ENCODE measurements at places on chromosomes 4 and X.

DNA sequence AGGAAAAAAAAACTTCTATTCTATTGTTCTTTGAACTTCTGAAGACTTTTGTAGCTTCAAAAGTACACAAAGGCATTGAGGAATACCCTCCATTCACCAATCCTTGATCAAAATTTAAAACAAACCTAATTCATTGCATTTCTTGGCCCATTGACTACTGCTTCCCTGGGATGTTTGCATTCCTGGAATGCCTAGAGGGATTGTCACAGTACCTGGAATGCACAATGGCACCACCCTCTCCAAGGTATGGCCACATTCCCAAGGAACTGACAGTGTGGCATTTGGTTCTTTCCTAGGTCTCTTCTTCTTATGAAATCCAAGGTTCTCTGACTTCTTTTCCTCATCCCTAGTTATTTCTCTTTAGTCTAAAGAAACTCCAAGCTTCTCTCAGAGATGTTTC is 600.7 kb downstream of the CCSER1 start:
- DNase-seq = no peak

- no peak for DNase-seq
Observed at GRCh38 chrX:714131-714530, 83.5 kb downstream of the SHOX start.

DNA sequence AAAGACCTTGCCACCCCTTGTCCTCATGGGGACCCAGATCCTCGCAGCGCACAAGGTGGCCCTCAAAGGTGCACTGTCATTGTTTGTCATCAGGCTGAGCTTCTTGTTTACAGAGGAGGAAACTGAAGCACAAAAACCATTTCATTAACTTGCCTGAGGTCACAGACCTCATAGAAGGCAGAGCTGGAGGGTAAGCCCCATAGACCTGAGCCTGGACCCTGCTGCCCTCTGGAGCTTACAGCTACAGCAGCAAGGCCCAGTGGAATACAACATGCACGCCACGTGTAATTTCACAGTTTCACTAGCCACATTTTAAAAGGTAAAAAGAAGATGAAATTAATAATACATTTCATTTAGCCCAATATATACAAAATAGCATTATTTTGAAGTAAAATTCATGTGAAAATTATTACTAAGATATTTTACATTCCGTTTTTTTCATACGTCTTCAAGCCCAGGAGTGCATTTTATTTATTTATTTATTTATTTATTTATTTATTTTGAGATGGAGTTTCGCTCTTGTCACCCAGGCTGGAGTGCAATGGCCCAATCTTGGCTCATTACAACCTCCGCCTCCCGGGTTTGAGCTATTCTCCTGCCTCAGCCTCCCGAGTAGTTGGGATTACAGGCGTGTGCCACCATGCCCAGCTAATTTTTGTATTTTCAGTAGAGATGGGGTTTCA is 8.8 kb downstream of the JAKMIP1 start:
- DNase-seq = no peak

GRCh38 chrX:11611965-11612364 is 53.8 kb downstream of the ARHGAP6 start:
- DNase-seq = no peak

DNA sequence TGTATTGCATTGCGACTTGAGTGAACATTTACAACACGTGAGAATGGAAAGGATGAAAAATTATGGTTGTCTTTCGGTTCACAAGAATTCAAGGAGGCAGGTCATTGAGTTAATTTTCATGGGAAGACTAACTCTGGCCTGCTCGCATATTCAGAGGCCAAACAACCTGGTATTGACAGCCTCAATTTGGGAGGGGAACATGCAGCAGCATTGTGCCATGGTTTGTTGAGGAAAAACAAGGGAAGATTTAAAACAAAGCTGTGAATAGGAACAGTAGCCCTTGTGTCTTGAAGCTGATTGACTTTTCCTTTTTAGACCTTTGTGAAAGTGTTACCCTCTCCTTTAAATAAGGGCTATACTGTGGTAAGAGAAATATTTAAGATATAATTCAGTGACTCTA is 31.9 kb downstream of the FAT4 start:
- no peak for DNase-seq

DNA sequence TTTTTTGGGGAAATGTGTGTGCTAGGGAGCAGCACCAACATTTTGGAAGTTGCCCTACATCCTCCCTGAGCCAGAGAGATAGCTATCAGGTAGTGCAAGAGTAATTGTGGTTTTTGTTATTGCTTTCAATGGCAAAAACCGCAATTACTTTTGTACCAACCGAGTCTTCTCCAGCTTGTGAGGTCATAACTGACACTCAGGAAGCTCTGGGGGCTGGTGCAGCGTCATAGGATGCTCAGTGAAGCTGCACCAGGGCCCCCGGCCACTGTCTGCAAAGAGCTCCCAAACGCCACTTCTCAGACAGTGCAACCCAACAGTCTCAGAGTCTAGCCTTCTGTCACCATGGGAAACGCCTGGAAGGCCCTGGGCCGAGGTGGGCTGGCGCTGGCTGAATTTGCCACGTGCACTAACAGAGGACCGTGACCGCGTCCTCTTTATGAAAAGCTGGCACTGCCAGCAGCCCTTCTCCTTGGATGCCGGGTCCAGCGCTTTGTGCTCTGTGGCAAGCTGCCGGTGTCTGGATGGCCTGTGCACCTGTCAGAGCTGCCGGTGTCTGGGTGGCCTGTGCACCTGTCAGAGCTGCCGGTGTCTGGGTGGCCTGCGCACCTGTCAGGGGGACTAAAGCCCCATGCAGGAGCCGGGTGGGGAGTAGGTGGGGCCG is 19.4 kb downstream of the SH3TC1 start:
- DNase-seq = no peak

DNA sequence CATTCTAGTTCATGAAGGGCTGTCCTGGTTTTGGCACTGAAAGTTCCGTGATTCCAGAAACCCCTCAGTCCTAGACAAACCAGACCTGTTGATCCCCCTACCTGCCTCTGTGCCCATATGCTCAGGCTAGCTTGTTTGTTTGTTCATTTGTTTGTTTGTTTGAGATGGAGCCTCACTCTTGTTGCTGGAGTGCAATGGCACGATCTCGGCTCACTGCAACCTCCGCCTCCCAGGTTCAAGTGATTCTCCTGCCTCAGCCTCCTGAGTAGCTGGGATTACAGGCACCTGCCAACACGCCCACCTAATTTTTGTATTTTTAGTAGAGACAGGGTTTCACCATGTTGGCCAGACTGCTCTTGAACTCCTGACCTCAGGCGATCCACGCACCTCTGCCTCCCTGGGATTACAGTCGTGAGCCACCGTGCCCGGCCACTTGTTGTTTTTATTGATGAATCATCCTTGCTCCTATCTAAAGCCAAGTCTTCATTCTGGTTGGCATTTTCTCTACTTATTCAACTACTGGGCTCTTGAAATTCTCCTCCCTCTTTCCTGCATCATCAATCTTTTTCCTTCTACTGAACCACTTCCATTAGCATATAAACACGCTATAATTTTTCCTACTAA is 86.3 kb upstream of the BMP2K start:
- no peak for DNase-seq

DNA sequence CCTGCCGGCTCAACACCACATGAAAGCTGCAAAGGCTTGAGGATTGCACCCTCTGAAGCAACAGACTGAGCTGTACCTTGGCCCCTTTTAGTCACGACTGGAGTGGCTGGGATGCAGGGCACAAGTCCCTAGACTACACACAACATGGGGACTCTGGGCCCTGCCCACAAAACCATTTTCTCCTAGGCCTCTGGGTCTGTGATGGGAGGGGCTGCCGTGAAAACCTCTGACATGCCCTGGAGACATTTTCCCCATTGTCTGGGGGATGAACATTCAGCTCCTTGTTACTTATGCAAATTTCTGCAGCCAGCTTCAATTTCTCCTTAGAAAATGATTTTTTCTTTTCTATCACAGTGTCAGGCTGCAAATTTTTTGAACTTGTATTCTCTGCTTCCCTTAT is 123.5 kb upstream of the SMARCAD1 start:
- no peak for DNase-seq

GRCh38 chr4:117481742-117482141 is 396.4 kb upstream of the TRAM1L1 start:
- DNase-seq = no peak

DNA sequence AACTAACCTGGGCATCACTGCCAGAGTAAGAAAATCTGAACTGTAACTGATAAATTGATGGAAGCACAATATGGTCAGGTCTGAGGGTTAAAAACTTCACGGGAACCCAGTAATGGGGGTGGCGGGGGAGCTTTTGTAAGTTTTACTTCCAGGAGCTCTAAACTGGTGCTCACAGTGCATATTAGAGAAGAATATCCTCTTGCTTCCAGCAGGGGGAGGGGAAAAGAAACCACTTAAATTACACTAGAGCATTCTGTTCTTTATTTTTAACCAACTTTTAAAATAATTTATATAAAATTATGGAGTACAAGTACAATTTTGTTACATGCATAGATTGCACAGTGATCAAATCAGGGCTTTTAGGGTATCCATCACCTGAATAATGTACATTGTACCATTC is 33.7 kb downstream of the WDR17 start:
- no peak for DNase-seq

GRCh38 chr4:101158134-101158482 is 189.2 kb downstream of the PPP3CA start:
- no peak for DNase-seq

- DNase-seq = no peak
Observed at GRCh38 chr4:97828646-97829045, 314.6 kb downstream of the STPG2 start.

DNA sequence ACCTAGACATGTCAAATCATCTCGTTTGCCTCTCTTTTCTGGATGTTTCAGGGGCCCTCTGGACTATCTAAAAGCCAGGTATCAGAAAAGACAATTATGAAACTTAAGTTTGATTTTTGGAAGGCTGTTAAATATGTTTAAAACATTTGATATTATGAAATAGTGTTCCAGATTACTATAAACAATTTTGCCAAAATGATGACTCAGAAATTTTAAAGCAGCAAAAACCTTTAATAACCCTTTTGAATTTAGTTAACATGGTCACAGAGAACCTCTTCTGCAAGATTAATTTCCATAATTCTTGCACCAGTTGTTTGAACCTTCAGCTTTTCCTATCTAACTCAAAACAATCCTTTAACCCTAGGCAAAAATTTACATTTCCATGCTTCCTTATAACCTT is 18.8 kb upstream of the FAM47E start:
- DNase-seq = no peak

DNA sequence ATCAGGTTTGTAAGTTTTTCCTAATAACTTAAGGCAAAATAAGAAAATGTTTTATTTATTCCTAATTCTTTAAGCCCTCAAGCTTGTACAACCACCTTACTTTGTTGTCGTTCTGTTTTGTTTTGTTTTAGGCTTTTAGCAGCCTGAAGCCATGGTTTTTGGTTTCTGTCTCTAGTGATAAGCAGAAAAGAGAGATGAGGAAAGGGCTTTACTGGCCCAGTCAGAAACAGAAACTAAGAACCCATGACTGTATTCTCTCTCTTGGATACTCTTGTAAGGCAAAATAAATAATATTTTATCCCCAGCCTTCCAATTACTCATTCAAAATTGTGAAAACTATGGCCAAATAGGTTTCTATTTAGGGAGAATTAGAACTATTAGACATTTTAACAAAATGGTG is 29.4 kb downstream of the TBC1D19 start:
- DNase-seq = no peak

DNA sequence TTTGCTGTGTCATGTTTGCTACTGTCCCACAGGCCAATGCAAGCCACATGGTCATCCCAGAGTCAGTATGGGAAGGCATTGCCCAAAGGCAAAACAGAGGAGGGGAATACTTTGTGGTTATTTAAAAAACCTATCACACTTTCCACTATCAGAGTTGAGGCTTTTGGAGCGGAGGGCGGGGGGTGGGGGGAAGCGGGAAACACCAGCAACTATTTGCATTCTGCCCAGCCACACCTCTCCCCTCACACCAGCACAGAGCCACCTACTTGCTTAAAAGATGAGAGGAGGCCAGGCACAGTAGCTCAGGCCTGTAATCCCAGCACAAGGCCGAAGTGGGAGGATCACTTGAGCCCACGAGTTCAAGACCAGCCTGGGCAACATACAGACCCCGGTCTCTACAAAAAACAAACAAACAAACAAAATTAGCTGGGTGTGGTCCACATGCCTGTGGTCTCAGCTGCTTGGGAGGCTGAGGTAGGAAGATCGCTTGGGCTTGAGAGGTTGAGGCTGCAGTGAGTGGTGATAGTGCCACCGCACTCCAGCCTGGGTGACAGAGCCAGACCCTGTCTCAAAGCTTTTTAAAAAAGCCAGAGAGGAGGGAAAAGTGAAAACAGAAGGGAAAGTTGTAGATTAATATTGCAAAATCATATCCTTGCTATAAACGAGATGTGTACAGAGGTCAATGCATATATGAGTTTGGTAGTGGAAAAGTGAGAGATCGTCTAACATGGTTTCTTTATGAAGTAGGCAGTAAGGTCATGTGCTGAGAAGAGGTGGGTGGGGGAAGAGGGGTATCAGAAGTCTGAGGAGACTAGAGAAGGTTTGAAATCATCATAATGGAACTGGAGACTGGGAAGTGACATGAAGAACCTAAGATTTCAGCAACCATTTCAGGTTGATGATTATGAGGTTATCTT is 1.9 kb upstream of the CHST7 start:
- no peak for DNase-seq

- no peak for DNase-seq
Observed at GRCh38 chrX:123740006-123740405, 7.2 kb upstream of the THOC2 start.

DNA sequence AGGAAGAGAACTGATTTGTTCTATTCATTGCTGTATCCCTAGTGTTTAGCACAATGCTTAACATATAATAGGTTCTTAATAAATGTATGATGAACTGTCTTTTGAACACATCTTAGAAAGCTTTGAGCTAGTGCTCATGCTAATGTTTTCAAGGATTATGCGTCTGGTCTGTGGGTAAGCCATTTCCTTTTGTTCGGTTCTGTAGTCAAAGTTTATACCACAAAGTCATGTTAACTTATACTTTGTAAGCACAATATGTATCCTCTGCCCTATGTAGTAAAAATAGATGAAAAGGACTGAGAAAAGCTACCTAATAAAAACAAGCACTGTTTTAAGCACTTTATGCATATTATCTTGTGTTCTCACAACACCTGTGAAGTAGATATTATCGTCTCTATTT is 301.9 kb downstream of the GLUD2 start:
- no peak for DNase-seq

- DNase-seq = no peak
Observed at GRCh38 chr4:25367004-25367621, 9.9 kb upstream of the ANAPC4 start.

- no peak for DNase-seq
Observed at GRCh38 chr4:144509088-144510015, 136.6 kb upstream of the HHIP start.

DNA sequence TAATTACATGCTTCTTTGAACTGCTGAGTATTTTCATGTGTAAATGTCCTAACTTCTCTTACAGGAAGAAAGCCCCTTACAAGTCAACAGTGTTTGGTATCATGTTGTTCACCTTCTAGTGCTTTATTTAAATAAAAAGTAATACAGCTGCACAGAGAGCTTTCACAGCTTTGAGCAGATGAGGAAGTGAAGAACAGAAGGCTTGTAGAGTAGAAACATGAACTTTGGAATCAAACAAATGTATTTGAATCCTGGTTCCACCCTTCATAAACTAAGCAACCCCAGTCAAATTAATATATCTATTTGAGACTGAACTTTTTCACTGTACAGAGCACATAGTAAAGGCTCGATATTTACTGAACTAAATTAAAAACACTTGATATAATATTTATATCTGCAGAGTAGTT is 120.5 kb downstream of the CAMK2D start:
- DNase-seq = no peak

GRCh38 chr4:177322266-177322665 is 12.6 kb downstream of the NEIL3 start:
- DNase-seq = no peak

GRCh38 chr4:182839256-182839655 is 77.9 kb downstream of the DCTD start:
- no peak for DNase-seq

GRCh38 chr4:176001151-176002006 is 64.3 kb upstream of the WDR17 start:
- no peak for DNase-seq

All from activated T-cell treated with anti-CD3 and anti-CD28 coated beads for 48 hours (primary cell).